ENCODE measurements at places on chromosomes 7 and 10.

GRCh38 chr7:21548491-21548890 is 5.7 kb downstream of the DNAH11 start:
- no peak for DNase-seq

- DNase-seq: no peak
Observed at GRCh38 chr10:5043716-5044115, 40.1 kb upstream of the AKR1C2 start.

- DNase-seq: no peak
Observed at GRCh38 chr7:45082831-45083331, 5.9 kb downstream of the NACAD start.

DNA sequence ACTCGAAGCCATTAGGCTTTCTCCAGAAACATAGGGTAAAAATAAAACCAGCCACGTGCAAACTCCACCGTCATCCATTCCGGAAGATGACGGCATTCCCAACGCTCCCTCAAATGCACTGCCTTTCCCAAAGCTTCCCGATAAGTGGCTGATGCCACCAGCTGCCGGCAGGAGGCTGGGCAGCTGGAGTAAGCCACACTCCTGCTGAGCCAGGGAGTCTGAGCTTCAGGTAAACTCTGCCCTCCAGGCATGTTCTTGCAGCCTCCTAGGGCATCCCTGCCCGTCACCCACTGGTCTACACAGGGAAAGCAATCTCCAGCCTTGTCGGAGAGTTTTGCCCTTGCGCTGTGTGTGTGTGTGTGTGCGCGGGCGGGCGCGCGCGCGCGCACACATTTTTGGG is 40.5 kb upstream of the TMEM273 start:
- DNase-seq: no peak
